ENCODE measurements at places on chromosomes 5 and 9. TPM values are rescaled to one million over a fixed set of nuclear protein-coding genes. Genes with fewer than 3 reads are reported as not detected.

Gene IRX2
- 1.3 TPM for total RNA-seq

Gene SPINK6
- total RNA-seq: not detected

Gene GNA14
- total RNA-seq: 1.6 TPM

Gene SOX30
- not detected for total RNA-seq

Gene SLC34A3
- 0.33 TPM for total RNA-seq

Gene LTC4S
- 16.2 TPM for total RNA-seq

Gene CCNO
- 7.3 TPM for total RNA-seq

Gene PPP3R2
- total RNA-seq: not detected

Gene PDE8B
- 8.3 TPM for total RNA-seq

Gene SLF1
- 11.2 TPM for total RNA-seq

Gene RLN2
- not detected for total RNA-seq

Gene TOR4A
- total RNA-seq: 12.2 TPM

Gene CCL28
- 21.0 TPM for total RNA-seq

Gene CEL
- 9,209 TPM for total RNA-seq

Gene SQSTM1
- total RNA-seq: 606 TPM

Gene FSD1L
- 0.66 TPM for total RNA-seq

Gene MELK
- not detected for total RNA-seq

Gene ABCA1
- total RNA-seq: 18.1 TPM

Gene NUP155
- 10.6 TPM for total RNA-seq

Gene UBTD2
- 13.5 TPM for total RNA-seq
